ENCODE measurements at places on chromosomes 3 and 15.

DNA sequence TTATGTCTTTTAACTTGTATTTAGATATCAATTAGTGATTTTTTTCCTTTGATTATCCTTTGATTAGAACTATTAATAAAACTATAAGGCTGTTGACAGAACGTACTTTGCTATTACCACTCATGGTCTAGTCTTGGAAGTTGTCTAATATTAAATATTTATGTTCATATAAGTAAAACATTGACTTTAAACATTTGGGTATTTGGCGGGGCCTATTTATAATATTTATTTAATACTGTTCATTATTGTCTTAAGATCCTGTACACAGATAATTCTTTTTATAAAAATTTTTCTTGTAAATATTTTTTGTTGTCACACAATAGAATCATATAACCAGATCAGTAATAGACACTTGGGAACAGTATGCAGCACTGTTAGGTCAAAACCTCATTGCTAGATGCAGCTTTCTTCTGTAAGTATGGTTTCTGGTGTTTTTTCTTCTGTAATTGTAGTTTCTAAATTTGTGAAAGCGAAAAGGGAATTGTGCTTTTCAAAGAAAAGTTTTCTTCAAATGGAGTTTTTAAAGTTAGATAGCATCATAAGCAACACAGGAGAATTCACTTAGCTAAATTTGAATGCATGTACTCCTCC, 93.4 kb downstream of the FNDC3B start:
- no peak for ATAC-seq

GRCh38 chr3:52321481-52321880, 5.4 kb downstream of the DNAH1 start:
- ATAC-seq, result no peak

- no peak for ATAC-seq
Observed at GRCh38 chr3:61665987-61666386, 104.6 kb downstream of the PTPRG start.

GRCh38 chr3:17645074-17645698, 97.2 kb downstream of the TBC1D5 start:
- ATAC-seq, result no peak

DNA sequence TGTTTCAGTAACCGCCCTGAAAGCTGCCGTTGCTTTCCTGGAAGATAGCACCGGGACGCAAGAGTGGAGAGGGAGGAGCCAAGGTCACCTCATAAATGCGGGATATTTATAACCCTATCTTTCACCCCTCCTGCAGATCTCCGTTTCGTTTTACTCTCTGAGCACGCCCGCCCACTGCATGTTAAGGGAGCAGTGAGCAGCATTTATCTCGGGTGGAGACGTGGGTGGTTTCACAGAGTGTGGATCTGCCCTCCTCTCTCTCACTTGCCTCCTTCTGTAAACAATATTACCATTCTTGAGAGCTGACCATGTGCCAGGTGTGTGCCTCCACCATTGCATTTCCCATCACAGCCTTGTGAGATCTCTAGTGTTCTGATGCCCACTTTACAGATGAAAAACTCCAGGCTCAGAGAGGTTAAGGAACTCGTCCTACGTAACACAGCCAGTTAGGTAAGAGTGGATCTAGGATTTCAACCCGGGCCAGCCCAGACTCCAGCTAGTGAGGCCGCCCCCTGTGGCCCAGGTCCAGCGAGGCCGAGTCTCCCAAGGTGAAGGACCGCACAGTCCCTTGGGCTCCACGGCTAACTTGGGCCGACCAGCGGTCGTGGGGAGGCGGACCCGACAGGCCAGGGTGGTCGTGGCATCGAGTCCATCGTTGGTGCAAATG, 16.9 kb upstream of the SEMA4B start:
- ATAC-seq, result peak; percentile 86

DNA sequence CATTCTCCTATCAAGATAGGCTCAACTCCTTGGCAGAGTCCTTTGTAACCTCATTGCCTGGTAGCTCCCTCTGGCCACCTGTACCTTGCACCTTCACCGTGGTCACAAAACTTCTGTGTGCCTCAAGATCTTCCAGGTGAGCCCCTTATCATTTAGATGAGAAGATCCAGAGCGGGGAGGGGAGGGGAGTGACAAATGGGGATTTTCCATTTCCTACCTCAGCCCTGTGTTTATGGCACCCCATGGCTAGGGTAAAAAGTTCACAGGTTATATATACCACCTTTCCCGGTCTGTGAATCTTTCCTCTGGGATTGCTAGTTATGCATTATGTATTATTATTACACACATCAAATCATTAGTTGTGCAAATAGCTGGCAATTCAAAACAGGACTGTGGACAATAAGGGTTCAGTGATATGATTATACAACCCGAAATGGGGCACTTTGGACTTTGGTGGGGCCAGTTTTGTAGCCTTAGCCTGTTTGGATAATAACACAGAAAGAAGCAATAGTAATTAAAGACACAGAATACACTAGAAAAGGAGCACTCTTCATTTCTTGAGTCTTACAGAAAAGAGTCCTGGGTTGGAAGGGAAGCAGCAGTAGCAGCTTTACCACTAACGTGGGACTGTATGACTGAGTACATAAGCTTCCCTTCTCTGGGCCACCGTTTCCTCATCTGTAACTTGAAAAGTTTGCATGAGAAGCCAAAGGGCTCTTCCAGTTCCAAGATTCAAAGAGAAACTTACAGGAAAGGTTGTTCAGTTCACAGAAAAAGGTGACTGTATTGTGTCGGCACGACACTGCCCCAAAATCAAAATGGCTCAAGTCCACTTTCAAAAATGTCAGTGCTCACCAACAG, 7.1 kb downstream of the TLE3 start:
- ATAC-seq, result peak; percentile 61

DNA sequence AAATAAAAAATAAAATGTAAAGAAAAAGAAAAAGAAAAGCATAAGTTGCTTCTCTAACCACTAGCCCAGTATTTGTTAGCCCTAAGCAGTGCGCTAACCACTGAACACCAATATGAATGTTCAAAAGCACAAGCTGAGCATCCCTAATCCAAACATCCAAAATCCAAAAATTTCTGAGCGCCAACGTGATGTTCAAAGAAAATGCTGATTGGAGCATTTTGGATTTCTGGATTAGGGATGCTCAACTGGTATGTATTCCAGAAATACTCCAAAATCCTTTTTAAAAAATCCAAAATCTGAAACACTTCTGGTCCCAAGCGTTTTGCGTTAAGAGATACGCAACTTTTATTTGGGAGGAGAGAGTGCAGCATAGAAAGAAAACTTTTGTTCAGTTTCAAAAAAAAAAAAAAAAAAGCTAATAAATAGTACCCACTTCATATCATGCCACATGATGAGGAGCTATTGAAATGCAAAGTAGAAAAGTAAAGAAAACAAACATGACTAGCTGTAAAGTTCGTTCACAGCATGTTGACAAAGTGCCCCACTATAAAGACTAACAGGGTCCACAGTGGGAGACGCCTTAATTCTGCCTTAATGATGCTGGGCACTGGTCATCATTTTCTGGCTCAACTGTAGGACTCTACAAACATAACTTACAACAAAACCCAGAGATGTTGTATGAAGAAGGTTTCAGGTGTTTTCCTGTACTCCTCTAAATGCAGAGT, 32.4 kb downstream of the EDC3 start:
- ATAC-seq, result no peak

DNA sequence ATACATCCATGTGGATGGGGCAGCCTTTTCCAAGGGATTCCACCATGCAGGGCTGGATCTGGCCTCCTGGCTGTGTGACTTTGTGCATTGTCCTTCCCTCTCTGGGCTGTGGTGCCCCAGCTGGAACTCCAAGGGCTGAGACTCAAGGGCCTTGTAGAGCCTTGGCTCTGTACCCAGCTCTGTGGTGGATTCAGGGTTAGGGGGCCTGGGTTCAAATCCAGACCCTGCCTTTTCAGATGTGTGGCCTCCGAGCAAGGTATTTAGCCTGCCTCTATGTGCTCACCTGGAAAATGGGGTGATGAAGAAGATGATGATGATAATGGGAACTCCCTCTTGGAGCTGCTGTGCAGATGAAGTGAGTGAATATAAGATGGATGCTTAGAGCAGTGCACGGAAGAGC, 161.9 kb downstream of the WNT7A start:
- ATAC-seq, result no peak

GRCh38 chr3:186985661-186986364, 55.5 kb downstream of the ST6GAL1 start:
- ATAC-seq, result no peak

DNA sequence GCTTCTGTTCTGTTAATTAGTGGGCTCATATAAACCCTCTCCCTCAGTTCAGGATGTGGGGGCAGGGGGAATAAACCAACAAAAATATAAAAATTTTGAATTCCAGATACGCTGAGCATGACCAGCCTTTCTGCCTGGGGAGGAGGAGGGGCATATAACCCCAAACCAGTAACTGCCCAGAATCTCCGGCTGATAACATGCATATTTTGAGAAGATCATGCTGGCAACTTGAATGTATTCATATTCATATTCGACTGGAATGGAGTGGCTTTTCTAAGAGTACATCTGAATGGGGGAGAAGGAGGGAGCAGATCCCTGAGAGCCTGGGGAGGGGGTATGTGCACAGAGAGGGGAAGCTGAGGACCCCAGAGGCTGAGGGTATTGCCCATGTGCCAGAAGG, 54.5 kb upstream of the LCTL start:
- ATAC-seq, result no peak

DNA sequence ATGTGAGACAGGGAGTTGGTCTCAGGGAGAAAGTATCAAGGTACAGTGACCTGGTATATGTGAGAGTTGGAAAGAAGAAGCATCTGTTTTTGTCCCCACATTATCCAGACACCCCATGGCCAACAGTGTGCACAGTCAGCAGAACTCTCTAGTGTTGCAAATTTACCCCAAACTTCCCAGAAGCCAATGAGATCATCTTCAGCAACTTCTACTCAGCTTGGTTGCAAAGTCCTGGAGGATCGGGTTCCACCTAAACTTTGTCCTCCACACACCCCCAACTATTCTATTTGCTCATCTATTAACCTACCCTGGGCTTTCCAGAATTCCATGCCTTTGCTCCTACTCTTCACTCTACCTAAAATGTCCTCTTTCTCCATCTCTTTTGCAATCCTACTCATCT, 15.7 kb downstream of the RBSN start:
- ATAC-seq, result no peak

DNA sequence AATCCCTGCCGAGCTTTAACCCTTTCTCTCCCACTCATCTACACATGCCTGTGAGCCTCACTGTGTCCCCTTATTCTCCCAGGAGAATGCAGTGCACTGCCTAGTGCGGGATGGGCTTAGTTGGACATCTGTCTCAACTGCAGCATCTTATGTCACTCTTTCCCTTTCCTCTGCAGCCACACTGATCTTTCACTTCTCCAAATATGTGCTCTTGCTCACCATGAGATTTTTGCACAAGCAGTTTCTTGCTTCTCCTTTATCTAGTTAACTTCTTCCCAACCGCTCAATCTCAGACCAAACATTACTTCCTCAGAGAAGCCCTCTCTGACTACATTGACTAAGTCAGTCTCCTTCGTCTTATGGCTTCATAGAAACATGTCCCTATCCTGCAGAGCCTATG, 292.3 kb downstream of the KBTBD8 start:
- no peak for ATAC-seq

DNA sequence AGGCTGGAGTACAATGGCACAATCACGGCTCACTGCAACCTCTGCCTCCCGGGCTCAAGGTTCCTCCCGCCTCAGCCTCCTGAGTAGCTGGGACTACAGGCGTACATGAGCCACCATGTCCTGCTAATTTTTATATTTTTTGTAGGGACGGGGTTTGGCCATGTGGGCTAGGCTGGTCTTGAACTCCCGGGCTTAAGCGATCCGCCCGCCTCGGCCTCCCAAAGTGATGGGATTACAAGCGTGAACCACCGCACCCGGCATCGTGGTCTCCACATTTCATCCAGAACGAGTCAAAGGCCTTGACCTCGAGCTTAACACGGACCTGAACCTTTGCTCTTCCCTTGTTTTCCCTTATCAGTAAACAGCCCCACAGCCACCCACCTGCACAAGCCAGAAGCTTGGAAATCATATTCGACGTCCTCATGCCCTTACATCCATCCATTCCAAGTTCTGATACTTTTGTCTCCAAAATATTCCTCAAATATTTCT, 1.4 kb upstream of the PTPN23 start:
- ATAC-seq, result no peak

DNA sequence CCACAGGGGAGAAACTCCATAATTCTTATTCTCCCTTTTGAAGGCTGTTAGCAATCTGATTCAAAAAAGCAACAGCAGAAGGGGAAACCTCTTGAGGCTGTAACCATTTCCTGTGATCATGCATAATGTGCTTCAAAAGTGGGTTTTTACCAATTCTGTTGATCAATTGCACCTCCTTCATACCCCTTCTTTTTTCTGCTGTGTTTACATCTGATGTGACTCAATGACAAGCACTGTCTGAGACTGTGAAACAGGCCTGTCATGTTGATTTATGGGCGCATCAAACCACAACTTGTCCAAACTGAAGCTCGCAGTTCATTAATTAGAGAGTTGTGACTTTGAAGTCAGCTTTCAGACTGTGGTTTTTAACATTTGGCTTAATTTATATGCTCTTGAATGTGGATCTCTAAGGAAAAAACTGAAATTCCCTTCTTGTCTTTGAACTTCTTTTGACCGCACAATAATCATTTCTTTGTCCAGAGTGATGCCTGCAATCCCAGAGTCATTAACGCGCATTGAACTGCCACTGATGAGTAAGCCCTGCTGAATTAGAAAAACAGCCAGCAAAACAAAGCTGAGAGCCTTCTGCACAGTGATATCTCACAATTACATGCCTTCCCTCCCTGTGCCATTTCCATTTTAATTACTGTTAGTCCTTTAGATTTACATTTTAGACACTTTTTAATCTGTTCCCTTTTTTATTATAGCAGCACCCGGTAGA, 532.8 kb downstream of the FOXP1 start:
- peak; percentile 88 for ATAC-seq
